ENCODE measurements at places on chromosomes 13 and 19. TPM values are rescaled to one million over a fixed set of nuclear protein-coding genes. Genes with fewer than 3 reads are reported as not detected.

GRCh38 chr13:83211301-83211700 is 671.0 kb downstream of the SLITRK1 start:
- no peak for DNase-seq

QPCTL gene
- 1.5 TPM for total RNA-seq

CASP14 gene
- not detected for total RNA-seq

GET3 gene
- total RNA-seq = 65.8 TPM

- DNase-seq = no peak
These were observed 120.4 kb downstream of the IER2 start for GRCh38 chr19:13270514-13271105.

SMARCA4 gene
- total RNA-seq = 33.8 TPM

TNFSF9 gene
- total RNA-seq = 0.78 TPM

DNA sequence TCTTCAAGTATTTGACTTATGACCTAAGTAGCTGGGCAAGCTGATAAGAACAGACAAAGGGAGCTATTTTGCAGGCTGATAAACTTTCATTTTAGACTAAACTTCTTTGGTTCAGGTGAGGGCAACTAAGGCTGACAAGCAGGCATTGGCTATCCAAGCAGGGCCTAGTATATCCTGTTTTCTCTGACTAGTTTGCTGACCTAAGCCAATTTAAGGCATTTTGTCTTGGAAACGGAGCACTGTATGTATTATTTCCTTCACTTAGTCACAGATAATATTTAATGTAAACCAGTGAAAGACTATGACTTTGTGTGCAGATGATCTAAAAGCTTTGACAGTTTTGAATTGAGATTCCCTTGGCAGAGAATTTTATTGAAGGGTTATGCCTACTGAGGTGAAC is 172.5 kb downstream of the POU4F1 start:
- no peak for DNase-seq

OR4F17 gene
- total RNA-seq = not detected

GRCh38 chr13:36819739-36820090 is 693 bp downstream of the RFXAP start:
- DNase-seq = no peak

DNA sequence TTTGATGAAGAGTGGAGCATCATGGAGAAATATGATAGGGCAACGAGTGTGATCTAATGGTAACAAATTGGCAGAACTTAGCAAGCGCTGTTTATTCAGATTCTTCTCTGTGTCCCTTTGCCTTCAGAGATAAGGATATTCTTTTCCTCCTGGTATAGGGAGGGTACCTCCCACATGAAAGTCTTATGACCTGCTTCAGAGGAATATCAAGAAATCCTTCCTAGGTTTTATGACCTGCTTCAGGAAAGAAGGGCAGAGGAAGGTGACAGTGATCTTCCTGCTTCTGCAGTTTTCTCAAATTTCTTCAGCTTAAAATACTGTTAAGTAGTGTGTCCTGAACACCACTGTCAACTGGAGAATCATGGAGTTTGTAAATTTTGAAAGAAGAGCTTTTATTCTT is 144.3 kb downstream of the DNAJC15 start:
- DNase-seq = no peak

ZNF506 gene
- 9.8 TPM for total RNA-seq

- no peak for DNase-seq
These were observed 242.5 kb upstream of the SERP2 start for GRCh38 chr13:44131069-44131614.

DNA sequence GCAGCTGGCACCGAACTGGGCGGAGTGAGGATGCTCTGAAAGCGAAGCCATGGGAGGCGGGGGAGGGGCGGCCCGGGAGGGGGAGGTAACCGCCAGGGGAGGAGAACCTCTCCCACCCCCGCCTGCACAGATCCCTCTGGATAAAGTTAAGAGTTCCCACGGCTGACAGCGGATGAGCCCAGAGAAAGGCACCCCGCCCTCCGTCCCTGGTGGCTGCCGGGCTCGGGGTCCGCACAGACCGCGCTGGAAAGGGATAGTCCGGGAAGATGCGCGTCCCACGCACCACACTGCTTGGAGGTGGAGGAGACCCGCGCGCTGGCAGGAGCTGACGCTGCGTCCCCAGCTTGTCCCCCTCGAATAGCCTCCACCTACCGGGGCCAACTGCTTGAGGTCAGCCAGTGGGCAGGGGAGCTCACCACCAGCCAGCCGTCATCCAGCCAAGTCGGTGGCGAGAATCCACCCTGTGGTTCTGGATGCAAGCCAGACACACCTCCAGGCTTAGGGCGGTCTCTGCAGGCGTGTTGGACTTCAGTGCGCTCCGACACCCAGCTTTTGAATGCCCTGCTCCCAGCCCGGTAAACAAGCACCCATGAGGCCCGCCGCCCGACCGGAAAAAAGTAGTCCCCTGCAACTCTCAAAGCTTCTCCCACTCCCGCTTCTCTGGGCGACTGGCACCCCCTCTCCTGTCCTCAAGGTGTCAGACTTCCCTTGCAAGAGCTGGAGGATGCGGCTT is at the start of gene TRPC4:
Gene TRPC4 (minus strand): TSS at position 17 of the 733 bp plus-strand sequence. CDS start 86,439 bp downstream, outside the sequence.
- DNase-seq = peak; percentile 60

DNA sequence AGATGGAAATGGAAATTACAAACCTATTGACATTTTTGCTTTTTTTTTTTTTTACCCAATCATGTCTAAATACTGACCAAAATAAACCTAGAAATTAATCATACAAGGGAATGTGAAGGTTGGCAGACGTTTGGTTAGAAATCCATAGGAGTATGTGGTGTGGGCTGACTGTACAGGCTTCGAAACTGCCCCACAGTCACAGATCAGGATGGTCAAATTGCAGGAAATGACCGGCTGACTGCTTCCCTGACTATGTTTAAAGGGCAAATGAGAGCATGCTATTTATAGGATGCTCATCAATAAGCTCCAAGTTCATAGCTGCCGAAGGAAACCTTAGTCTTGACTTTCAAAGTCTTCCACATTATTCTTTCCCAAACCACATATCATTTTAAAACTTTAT is 118.4 kb downstream of the COG6 start:
- DNase-seq = no peak

UHRF1 gene
- 2.3 TPM for total RNA-seq

DNA sequence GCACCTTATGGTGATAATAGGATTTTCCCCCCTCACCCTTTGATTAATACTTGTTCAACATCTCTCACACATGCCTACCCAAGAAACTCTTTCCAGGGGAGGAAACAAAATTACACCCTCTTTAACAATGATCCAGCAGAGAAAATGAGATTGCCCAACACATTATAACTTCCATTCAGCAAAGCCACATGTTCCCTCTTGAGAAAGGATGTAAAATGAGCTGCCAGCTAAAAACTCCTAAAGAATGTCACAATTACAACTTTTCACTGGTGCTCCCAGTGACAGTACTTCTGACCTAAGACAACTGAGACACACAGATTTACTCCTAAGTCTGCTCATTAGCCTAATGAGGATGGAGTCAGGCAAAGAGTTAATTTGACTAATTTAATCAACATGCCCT is 621.4 kb downstream of the DIAPH3 start:
- no peak for DNase-seq

ADGRE3 gene
- 0.11 TPM for total RNA-seq

GRCh38 chr13:76803831-76804230 is 82.4 kb downstream of the KCTD12 start:
- DNase-seq = no peak

DNA sequence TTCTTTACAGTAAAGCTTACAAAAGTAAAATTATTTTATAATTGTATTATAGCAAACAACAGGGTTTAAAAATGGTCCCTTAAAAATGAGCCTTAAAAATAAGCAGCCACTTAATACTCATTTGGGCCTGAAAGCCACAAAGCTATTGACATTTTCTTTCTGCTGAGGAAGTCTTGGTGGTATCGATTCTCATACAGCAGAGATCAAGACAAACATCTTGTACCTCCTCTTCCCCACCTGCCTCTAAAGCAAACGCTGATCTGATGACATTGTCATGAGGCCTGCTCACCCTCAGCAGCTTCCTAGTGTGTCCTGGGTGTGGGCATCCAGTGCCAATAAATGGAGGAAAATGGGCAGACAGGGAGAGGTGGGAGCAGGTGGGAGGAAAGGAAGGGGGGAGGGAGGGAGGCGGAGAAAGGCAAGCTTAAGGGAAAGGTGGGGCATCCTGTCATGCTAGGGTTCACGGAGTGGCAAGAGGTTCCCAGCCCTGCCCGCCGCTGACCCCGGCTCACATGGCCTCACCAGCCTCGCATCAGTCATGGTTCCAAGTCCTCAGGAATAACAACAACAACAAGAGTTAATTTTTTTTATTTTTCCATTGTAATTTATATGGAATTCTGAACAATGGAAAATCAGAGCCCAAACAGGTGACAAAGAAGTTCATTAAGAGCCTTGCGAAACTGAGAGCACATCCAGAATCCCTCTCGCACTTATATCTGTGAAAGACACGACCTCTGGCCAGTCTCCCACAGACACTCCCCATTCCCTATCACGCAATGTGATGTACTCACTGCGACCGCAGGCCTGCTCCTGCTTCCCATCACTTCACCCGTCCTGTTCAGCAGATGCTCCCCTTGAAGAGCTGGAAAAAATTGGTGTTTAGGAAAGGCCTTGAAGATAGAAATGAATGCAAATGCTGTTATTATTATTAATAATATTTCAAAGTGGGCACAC is 15.1 kb upstream of the ATP11A start:
- DNase-seq = no peak

DNA sequence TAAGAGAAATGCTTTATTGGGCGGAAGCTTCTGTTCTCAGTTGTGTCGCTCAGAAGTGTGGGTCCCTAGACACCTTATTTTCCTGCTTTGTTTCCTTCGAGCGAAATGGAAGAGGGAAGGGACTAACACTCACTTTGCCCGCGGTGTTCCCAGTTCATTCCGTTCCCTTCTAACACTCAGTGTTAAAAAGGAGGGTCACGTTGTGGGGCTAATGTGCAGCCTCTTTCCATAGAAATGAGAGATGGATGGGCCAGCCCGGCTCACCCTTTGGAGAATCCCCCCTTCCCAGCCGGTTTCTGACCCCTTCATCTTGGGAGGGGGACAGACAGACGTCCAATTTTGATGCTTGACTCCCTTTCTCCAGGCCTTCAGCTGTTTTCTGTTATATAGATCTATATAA is 2.3 kb downstream of the ATP11A start:
- DNase-seq = no peak

DNA sequence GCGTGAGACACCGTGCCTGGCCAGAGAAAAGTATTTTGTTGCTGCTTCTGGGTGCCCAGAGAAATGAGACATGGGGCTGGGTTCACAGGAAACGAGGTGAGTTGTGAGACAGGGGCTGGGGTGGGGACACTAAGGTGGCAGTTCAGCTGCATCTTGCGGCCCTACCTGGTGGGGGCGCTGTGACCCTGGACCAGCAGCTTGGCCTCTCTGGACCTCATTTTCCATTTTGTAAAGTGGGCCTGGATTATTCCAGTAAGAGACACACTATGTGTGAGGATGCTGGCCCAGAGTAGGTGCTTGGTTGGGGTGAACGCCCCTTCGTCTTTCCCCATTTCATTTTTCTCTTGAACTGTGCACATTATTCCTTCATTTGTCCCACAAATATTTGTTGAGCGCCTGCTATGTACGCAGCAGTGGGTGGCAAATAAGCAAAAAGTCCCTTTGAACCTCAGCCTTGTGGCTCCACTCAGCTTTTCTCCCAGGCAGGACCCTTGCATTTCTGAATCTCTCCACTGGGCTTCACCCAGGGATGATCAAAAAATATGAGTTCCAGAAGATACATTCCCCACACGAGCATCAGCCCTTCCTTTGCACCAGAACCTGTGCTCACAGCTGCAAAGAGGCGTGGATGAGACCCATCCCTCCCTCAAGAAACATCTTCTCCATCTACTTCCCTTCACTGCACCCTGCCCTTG is 26.6 kb upstream of the OR10H1 start:
- no peak for DNase-seq

MATK gene
- 0.43 TPM for total RNA-seq

FSD1 gene
- total RNA-seq = not detected

DNA sequence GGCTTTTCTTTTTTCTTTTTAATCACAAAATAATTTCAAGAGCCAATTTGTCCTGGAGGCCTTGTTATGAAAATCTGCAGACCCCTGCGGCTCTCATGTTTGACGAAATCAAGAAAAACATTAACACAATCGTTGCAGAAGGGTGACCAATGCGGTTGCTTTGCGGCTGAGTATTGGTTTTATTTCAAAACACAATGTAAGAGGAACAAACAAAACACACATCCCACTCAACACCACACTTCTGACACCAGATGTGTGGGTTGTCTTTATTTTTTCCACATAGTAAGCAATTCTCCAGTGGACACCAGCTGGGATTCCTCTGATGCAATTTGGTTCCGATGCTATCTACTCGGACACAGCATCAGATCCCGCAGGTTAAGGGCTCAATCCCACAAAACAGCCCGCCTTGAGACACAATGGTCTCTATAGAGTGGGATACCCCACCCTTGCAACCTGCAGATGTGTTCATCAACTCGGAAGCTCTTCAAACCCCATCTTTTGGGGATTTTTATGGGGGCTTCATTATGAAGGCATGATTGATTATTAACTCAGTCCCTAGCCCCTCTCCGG is 21.9 kb upstream of the CCDC124 start:
- no peak for DNase-seq

CPB2 gene
- not detected for total RNA-seq

DNA sequence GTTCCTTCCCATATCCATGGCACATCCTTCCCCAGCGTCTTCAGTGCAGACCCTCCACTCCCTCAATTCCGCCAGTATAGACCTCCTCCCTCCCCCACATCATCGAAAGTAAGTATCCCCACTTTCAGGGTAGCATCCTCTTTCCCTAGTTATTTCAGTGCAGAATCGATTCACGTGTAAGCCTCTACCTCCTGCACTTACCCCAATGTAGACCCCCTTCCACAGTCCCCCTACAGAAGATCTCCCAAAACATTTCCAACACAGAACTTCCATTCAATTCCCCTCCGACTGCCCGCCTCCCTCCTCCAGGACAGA is 664 bp downstream of the IRF3 start:
- DNase-seq = no peak

- DNase-seq = no peak
These were observed 8.0 kb downstream of the SIRT6 start for GRCh38 chr19:4174213-4174894.

ZFP36 gene
- total RNA-seq = 48.7 TPM

GRCh38 chr19:40745402-40745780 is 4.9 kb downstream of the ACTMAP start:
- peak; percentile 22 for DNase-seq

LPAR2 gene
- total RNA-seq = 0.57 TPM

DNA sequence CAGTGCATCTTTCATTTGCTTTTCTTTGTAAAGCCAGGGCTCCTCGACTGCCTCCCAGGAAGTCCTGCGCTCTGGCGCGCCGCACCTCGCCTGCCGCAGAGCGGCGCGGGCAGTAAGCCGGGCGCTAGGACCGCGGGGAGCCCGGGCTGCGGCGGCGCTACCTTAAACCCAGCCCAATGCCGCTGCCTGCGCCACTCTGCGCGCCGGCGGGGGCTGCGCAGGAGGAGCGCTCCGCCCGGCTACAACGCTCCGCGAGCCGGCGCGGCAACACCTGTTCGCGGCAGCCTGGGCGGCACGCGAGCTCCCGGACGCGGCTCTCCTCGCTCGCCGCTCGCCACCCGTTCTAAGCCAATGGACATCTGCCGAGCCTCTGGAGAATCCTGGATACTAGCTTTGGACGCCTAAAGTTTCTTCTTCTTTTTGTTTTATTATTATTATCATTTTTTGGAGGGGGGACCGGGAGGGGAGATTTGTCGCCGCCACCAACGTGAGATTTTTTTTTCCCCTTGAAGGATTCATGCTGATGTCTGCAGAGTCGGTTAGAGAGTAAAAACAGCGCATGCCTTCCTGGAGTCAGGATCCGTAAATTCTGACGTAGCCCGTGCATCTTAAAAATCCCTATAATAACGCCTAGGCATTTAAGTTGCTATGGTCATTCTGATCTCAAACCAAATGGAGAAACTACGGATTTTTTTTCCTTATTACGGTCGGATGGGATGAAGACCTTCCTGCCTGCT is at the start of gene FGF9:
Gene FGF9 (plus strand): TSS at position 191 of the 737 bp plus-strand sequence. CDS start 840 bp downstream, outside the sequence.
- peak; percentile 86 for DNase-seq

All from Right ventricle myocardium inferior (tissue), 1 donor.